ENCODE measurements at places on chromosomes 6 and 20.

- no peak for DNase-seq
Observed at GRCh38 chr20:25738198-25738597, 41.5 kb upstream of the ZNF337 start.

DNA sequence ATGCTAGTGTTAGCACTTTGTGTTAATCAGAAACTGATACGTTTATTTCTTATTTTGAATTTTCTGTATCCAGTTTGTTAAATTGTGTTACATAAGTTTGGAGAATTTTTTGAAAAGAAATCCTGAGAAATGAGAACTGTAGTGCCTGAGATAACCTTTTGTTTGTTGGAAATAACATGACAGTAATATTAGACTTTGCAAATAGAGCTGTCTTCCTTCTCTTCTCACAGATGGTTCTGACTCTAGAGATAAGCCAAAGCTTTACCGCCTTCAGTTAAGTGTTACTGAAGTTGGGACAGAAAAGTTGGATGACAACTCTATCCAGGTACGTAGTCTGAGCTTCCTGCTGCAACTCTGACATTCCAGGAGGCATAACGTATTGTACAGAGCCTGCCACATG is 69.9 kb downstream of the AFDN start:
- no peak for DNase-seq

- no peak for DNase-seq
Observed at GRCh38 chr20:50821257-50821921, 26.5 kb downstream of the BCAS4 start.

DNA sequence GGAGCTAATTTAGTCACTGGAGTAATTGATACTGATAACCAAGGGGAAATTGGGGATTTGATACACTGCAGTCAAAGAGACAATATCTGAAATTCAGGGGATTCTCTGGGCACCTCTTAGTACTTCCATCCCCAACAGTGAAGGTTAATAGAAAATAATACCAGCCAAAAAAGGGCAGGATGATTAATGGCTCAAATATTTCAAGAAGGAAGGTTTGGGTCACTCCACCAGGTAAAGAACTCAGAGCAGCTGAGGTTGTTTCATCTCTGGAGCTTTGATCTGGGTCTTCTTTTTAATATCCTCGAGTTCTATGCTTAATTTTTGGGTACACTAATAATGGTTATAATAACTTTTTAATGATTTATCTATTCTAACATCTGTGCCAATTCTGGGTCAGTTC is 70.8 kb downstream of the CDKAL1 start:
- no peak for DNase-seq

- no peak for DNase-seq
Observed at GRCh38 chr6:148375401-148375800, 32.8 kb downstream of the SASH1 start.

DNA sequence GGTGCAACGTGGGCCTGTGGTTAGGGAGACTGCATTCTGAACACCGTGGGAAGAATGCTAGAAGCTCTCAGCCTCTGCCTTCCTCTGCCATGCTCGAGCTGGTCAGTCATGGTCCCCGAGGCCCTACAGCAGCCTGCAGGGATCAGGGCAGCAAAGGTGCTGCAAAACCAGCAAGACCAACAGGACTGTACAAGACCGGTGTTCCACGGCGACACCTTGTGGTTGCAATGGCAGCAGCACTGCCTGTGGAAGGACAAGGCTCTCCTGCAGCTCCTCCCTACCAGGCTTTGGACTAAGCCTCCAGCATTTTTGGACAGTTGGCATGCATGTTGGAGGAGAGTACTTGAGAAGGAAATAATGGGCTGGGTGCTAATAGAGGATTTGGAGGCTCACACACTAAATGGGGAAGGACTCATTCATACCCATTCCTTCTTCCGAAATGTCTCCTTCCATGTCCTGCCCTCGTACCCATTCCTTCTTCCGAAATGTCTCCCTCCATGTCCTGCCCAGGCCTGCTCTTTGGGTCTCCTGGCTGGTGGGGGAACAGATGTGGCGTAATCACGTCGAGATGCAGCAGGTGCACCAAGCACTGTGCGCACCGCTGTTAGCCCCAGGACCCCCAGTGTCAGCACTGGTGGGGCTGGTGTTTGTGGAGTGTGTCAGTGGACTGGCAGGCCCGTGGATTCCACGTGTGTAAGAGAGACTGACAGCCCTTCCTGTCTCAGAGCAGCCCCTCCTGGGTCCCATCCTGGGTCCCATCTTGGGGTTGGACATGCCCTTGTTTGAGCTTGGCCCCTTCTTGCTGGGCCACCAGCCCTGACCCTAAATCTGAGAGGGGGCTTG is 18.6 kb upstream of the MYT1 start:
- DNase-seq, result no peak

GRCh38 chr20:11521476-11522365 is 396.0 kb upstream of the BTBD3 start:
- DNase-seq, result no peak

GRCh38 chr20:53570446-53571276 is 23.0 kb downstream of the ZNF217 start:
- DNase-seq, result no peak

DNA sequence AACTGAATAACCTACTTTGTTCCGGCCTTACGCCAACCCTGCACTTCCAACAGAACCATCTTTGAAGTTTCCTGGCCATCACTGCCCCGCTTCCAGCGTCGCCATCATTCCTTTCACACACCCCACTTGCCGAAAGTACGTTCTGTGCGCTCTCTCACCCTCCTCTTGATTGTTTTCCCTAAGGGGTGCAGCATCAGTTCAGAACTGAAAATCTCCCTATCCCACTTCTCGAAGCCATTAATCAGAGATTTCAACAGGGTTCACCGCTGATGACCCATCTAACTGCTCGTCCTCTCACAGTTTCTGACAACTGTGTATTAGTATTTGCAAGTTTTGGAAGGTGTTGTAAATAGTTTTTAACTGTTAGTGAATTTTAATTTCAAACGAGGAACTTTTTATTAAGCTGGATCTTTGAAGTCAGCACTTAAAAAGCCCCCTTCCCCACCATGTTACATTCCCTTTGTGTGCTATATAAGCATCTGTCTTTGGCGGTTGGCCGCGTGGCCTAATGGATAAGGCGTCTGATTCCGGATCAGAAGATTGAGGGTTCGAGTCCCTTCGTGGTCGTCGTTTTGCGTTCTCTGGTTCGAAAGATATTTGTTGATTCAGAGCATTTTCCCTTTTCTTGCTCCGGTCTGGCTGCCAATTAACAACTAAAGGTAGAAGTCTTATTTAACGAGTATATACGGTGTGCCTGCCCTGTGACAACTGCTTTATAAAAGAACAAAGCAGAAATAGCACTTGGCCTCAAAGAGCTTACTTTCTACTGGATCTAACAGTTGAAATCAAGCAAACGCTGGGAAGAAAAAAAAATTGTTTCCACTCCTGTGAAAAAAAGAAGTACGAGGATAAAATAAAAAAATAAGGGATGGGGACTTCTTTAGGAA is 42.6 kb downstream of the TRIM27 start:
- DNase-seq, result peak; percentile 63

GRCh38 chr6:170069611-170070010 is 221.3 kb downstream of the DLL1 start:
- no peak for DNase-seq

DNA sequence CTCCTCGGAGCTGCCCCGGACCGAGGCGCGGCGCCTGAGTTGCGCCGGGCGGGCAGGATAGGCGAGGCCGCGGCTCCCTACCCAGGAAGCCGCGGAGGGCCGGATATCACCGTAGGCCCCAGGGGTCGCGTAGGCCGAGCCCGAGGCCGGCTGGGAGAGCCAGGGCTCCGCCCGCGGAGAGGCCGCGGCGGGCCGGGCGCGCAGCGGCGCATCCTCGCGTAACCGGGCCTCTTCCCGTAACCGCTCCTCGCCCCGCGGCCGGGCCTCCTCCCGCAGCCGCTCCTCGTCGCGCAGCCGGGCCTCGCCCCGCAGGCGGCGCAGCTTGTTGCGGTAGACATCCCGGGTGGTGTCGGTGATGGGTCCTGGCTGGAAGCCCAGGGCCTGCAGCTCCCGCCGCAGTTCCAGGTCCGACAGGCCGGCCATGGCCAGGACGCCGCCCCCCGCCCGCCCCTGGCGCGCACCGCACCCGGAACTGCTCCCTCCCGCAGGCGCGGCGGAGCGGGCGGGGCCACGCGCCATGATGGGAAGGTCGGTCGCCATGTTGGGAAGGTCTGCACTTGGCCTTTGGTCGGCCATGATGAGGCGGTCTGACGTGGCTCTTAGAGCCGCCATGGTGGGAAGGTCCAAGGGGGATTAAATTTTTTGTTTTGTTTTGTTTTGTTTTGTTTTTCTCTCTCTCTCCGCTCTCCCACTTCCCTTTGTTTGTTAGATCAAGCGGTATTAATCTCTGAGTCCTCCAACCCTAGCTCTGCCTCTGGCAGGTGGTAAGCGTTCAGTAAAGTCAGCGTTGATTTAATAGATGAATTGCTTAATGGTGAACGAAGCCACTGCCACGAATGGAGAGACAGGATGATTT is at the start of gene LEMD2:
Gene LEMD2, minus strand, starts transcription at position 437 of the 856 bp plus-strand sequence. Its CDS starts 14 bp downstream, at position 423.
- peak; percentile 84 for DNase-seq

- no peak for DNase-seq
Observed at GRCh38 chr6:130037207-130037811, 18.9 kb downstream of the L3MBTL3 start.

DNA sequence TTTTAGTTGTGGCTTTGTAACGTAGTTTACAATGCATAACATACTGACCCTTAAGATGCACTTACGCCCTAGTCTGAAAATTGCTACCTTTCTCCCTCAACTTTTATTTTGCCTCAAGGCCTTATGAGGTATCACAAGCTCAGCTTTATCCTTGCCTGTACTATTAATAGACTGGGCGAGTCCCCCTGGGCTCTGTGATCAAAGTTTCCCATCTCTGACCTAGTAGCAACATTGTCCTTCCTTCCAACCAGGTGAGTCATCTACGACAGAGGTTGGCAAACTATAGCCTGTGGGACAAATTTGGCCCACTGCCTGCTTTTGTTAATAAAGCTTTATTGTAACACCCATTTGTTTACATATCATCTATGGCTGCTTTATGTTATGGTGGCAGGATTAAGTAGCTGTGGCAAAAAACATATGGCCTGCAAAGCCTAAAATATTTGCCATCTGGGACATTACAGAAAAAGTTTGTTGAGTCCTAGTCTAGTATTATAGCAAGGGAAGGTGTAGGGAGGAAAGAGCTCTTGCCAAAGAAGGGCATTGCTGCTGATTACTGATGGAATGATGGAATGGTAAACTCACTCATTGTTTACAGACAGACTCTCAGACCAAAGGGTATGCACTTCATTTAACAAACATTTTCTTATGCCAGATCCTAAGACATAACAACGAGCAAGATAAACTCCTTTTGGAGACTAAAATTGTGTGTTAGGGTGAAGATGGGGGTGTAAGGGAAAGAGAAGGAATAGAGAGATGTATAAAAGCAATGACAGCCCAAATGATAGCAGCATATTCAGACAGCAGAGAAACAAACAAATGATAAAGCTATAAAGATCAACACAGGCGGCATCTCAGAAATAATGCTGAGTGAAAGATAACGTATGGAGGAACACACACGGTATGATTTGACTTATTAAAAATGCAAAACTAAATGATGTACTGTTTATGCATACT is 74.2 kb downstream of the SLC22A23 start:
- DNase-seq, result no peak

GRCh38 chr20:35953387-35954199 is 709 bp downstream of the SCAND1 start:
- peak; percentile 60 for DNase-seq

- DNase-seq, result no peak
Observed at GRCh38 chr20:32611286-32611685, 26.2 kb upstream of the NOL4L start.

DNA sequence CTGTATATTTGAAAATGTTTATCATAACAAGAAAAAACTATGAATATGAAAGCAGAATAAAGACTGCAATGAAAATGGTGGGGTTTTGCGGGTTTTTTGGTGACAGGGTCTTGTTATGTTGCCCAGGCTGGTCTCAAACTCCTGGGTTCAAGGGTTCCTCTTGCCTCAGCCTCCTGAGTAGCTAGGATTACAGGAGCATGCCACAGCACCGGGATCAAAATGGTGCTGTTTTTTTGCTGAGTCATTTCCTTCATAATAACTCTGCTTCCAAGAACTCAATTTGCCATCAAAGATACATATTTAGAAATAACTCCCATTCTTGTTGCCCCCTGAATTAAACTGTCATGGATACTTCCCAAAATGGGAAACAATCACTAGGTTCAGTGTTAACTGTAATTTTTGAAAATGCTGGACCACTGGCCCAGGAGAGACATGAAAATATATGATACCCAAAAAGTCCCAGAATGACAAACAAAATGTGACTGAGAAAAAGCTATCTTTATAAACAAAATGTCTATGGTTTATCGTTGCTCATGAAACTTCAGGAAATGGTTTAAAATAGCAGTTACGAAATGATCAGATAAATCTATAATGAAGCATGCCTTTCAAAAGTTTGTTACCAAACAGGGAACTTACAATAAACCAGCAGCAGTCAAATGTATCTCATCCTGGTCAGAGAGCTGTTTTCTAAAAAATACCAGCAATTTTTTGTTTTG is 32.2 kb downstream of the ILRUN start:
- DNase-seq, result no peak

DNA sequence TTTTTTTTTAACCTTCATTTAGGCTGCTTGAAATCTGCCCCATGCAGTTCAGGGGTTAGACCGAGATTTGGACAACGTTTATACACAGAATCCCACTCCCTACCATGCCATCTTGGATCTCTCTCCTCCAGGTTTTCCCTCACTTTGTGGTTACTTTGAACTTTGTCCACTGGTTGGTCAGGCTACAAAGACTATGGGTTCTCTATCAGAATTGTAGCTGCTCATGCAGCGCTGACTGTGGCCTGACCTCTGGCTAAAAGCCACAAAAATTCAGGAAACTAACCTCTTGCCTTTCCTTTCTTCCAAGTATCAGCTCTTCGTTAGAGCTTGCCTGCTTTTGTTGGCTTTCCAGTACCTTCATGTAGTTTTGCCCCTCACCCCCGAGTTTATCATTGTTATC is 44.9 kb upstream of the KCNG1 start:
- DNase-seq, result no peak

DNA sequence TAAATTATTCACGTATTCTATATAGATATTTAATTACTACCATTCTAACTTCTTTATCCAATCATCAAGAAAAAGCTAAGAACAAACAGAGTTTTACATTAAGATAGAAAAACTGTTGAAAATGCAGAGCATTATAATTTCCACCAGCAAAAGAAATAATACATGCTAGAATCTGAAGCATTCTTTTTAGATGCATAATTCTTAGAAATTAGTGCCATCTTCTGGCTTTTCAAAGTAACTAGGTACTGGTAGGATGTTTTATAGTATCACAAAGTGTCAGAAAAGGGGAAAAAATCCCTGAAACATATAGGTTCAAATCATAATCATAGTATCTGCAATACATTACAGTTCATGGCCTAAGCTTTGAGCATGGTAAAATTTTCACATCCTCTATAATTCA is 178.9 kb downstream of the PHF3 start:
- no peak for DNase-seq

- DNase-seq, result no peak
Observed at GRCh38 chr6:116277124-116277523, 2.6 kb downstream of the TSPYL1 start.
